ENCODE measurements at places on chromosomes 16 and 17.

DNA sequence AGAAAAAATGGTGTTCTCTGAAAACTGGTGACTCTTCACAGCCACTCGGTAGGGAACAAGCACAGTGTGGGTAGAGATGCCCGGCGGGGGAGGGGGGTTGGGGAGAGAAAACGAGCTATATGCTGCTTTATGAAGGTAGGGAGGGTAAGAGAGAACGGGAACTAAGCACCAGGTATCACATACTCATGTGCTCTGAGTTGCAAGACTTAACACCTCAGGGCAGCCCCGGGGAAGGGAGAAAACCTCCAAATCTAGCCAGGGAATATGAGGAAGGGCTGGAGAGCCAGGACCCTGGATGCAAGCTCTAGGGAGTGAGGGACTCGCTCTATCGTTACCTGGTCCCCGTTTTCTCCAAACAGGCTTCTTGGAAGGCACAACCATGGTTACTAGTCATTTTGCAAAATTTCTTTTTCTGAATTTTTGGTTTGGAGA is 35.3 kb downstream of the HIC1 start:
- H3K27me3 ChIP-seq: no peaks in the 10 kb centered on the region
- DNase-seq: no peak
- H3K4me3 ChIP-seq: peak overlapping the region; percentile 21
- peaks cover 11% of the 10 kb centered on the region for H3K36me3 ChIP-seq
- peak overlapping the region; percentile 99 for H3K27ac ChIP-seq

- H3K4me1 ChIP-seq: peaks cover 32% of the 10 kb centered on the region
- peaks cover 3% of the 10 kb centered on the region for H3K27me3 ChIP-seq
- H3K4me3 ChIP-seq: peak within 1 kb of the TSS; percentile 57
- H3K27ac ChIP-seq: peak within 1 kb of the TSS; percentile 77
Observed at GRCh38 chr17:47693731-47694580, at the start of gene TBKBP1. TSS of gene TBKBP1 (plus strand) at chr17:47694161. CDS start at chr17:47696113, 1,952 bp downstream.

- peak overlapping the region; percentile 20 for H3K27ac ChIP-seq
- peaks cover 8% of the 10 kb centered on the region for H3K4me1 ChIP-seq
- no peaks in the 10 kb centered on the region for H3K27me3 ChIP-seq
Observed at GRCh38 chr17:30831257-30831656, 509 bp upstream of the ATAD5 start.

GRCh38 chr16:25693631-25694030 is 1.9 kb downstream of the HS3ST4 start:
- H3K27me3 ChIP-seq: peaks cover 59% of the 10 kb centered on the region
- no peak overlapping the region for H3K27ac ChIP-seq
- no peaks in the 10 kb centered on the region for H3K36me3 ChIP-seq
- H3K4me3 ChIP-seq: no peak overlapping the region
- peaks cover 8% of the 10 kb centered on the region for H3K4me1 ChIP-seq

DNA sequence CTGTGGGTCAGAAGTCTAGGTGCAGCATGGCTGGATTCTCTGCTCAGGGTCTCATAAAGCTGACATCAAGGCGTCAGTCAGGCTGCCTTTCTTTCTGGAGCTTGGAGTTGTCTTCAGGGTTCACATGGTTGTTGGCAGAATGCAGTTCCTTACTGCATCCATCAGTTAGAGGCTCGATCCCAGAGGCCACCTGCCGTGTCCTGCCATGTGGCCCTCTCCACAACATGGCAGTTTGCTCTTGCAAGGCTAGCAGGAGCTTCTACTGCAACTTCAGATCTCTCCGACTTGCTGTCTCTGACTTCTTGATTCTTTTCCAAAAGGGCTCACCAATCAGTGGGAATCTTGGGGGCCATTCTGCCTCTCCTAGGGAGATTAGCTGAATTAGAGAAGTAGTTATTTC is 11.9 kb downstream of the PITPNC1 start:
- peaks cover 2% of the 10 kb centered on the region for H3K4me1 ChIP-seq
- H3K27ac ChIP-seq: no peak overlapping the region
- no peak for DNase-seq
- H3K4me3 ChIP-seq: no peak overlapping the region
- no peaks in the 10 kb centered on the region for H3K27me3 ChIP-seq
- H3K36me3 ChIP-seq: no peaks in the 10 kb centered on the region

- DNase-seq: no peak
- H3K36me3 ChIP-seq: peaks cover 35% of the 10 kb centered on the region
- no peak overlapping the region for H3K27ac ChIP-seq
- H3K27me3 ChIP-seq: no peaks in the 10 kb centered on the region
- H3K4me1 ChIP-seq: peaks cover 29% of the 10 kb centered on the region
Observed at GRCh38 chr17:65527857-65528591, 33.4 kb downstream of the AXIN2 start.

DNA sequence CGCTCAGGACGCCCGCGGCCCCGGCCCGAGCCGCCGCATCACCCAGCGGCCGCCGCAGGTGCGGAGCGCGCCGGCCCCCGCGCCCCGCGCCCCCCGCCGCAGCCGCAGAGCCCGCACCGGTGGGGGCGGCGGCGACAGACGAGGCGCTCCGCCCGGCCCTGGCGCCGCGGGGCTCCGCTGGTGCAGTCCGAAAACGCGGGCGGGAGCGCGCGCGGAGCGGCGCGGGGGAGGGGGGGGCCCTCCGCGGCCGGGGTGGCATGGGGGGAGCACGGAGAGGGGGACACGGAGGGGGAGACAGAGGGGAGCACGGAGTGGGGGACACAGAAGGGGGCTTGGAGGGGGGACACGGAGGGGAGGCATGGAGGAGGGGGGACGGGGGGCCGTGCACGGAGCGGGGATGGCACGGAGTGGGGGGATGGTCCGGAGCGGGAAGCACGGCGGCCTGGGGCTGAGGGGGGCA is at the start of gene AATK:
Gene AATK (minus strand): TSS at position 189 of the 460 bp plus-strand sequence. CDS start 229 bp downstream, outside the sequence.
- H3K4me3 ChIP-seq: peak within 1 kb of the TSS; percentile 55
- H3K36me3 ChIP-seq: no peaks in the 10 kb centered on the region
- peaks cover 58% of the 10 kb centered on the region for H3K4me1 ChIP-seq
- H3K27ac ChIP-seq: peak within 1 kb of the TSS; percentile 90
- peaks cover 18% of the 10 kb centered on the region for H3K27me3 ChIP-seq
